ENCODE measurements at places on chromosomes 11 and 22.

DNA sequence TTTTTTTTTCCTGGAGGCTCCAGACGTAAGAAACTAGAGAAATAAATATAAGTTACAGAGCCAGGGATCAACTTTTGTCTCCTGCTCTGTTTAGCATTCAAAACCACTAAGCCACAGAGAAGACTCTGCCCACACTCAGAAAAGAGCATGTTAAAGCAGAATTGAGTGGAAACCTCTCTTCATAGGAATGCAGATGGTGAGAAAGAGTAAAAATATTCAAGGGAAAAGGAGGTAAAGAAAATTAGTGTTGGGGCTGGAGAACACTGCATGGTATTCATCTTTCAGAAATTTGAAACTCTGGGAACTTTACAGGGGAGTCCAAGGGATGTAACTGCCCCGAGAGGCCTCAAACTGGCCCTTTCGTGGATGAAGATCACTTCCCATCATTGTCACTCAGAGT, 65.1 kb downstream of the CLMP start:
- no peak for DNase-seq

DNA sequence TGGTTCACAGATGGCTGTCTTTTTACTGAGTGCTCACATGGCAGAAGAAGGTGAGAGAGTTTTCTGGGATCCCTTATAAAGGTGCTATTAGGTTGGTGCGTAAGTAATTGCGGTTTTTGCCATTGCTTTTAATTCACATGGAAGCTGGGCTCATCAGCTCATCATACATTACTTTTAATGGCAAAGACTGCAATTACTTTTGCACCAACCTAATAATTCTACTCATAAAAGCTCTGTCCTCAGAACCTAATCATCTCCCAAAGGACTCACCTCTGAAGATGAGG, 23.0 kb downstream of the RCN1 start:
- DNase-seq: no peak

DNA sequence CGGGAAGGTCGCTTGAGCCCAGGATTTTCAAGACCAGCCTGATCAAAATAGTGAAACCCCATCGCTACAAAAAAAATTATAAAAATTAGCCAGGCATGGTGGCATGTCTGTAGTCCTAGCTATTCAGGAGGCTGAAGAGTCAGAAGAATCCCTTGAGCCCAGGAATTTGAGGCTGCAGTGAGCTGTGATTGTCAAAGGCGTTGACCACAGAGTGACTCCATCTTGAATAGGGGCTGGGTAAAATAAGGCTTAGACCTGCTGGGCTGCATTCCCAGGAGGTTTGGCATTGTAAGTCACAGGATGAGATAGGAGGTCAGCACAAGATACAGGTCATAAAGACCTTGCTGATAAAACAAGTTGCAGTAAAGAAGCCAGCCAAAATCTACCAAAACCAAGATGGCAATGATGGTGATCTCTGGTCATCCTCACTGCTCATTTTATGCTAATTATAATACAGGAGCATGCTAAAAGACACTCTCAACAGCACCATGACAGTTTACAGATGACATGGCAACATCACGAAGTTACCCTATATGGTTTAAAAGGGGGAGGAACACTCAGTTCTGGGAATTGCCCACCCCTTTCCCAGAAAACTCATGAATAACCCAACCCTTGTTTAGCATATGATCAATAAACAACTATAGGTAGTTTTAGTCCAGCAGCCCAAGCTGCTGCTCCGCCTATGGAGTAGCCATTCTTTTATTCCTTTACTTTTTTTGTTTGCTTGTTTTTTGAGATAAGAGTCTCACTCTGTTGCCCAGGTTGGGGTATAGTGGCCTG, 2.8 kb upstream of the RDX start:
- no peak for DNase-seq

DNA sequence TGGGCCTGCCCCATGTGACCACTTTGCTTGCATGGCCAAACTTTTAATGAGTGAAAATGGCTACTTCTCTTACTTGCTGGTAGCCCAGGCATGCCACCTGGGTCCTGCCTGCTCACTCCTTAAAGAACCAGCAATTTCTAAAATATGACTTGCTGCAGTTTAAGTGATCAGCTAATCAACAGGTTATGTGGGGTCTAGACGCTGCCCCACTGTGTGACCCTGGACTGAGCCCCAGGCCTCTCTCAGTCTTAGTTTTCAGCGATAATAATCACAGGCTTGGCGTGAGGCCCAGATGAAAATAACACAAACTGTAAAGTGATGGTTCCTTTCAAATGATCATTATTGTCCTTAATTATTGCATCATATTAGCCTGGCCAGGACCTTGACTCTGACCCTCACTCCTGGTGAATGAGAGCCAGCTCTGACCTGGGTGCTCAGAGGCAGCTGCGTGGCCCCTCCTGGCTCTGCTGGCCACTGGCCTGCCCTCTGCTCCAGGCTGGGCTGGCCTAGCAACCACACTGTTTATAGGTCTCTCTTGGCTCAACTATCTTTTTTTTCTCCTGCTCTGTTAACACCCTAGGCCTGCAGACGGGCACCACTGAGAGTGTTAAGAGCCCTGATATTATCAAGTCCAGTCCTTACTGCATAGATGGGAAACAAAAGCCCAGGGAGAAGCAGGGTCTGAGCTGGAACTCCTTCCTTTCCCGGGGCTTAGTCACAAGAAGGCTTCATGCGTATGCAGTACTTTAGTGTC, 89.7 kb downstream of the RRM1 start:
- peak; percentile 80 for DNase-seq

DNA sequence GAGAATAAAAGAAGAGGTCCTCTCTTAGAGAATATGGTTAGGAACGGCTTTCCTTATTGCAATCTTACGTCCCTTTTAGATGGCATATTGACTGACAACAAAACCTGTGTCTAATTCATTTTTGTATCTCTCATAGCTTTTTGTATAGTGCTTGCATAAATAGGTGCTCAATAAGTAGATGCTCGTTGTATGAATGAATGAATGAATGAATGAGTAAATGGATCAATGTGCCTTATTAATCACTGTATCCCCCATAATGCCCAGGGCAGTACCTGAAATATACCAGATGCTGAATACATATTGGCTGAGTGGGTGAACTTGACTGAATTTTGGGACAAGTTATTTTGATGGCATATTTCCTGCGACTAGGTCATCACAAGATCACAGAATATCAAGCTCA, 97.9 kb downstream of the SERGEF start:
- DNase-seq: no peak

DNA sequence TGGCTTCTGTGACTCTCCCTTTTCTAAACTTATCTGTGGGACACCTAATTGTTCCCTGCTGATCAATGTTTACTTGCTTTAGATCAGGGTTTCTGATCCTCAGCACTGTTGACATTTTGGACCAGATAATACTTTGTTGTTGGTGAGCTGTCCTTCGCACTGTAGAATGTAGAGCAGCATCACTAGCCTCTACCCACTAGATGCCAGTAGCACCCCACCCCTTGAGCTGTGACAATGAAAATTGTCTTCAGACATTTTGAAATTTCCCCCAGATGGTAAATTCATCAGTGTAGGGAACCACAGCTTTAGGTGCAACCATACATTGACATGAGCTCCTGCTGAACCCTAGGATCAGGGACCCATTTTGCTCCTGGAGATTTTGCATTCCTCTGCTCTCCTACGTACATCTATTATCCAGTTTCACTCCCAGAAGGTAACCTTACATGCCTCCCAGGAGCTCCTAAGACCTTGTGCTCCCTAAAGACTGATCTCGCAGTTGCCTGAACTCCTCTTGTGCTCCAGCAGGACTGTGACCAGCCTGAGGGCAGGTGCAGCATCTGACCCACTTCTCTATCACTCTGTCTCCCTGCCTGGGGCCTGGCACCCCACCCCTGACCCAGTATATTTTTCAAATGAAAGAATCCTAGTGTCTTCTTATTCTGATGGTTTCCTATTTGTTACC, 107.8 kb downstream of the FAR1 start:
- no peak for DNase-seq

DNA sequence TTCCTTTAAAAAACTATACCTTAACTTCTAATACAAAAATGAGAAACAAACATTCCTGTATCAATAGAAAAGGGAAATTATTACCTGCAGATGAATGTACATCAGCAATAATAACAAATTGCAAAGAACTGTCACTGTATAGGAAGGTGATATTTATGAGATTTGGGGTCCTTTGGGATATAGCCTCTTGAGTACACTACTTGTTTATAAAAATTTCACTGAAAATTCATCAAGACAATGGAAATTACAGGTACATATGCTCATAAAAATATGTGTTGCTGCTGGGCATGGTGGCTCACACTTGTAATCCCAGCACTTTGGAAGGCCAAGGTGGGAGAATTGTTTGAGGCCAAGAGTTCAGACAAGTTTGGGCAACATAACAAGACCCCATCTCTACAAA, 34.0 kb upstream of the OR5P2 start:
- DNase-seq: no peak

DNA sequence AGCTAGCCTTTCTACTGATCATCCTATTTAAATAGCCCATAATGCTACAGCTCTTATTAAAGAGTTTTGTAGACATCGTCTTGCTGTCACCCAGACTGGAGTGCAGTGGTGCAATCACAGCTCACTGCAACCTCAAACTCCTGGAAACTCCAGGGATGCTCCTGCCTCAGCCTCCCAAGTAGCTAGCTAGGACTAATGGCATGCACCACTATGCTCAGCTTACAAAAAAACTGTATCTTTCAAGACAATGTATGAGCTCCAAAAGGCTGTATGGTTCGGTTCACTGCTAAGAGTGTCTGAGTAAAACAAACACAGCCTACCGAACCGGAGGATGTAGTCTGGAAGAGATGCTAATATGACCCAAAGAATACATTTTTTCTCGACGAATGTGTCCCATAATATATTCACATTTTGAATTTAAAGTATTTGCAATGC, 2.6 kb downstream of the TAF1D start:
- no peak for DNase-seq

- no peak for DNase-seq
Observed at GRCh38 chr11:11243590-11244469, 109.2 kb downstream of the CSNK2A3 start.

DNA sequence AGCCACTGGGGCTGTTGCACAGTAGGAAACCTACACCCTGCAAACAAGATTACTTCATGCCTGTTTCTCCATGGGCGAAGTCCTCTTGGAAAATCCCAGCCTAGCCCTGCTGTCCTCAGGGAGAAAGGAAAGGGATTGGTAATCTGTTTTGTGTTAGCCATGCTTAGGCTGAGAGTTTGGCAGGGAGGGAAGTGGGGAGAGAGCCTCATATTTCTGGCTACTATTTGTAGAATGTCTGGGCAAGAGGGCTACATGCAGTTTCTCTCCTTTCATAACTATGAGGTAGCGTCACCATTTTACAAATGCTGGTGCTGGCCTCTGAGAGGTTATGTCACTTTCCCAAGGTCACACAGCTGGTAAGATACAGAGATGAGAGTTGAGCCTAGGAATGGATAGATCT, 737 bp upstream of the MFRP start:
- DNase-seq: no peak

DNA sequence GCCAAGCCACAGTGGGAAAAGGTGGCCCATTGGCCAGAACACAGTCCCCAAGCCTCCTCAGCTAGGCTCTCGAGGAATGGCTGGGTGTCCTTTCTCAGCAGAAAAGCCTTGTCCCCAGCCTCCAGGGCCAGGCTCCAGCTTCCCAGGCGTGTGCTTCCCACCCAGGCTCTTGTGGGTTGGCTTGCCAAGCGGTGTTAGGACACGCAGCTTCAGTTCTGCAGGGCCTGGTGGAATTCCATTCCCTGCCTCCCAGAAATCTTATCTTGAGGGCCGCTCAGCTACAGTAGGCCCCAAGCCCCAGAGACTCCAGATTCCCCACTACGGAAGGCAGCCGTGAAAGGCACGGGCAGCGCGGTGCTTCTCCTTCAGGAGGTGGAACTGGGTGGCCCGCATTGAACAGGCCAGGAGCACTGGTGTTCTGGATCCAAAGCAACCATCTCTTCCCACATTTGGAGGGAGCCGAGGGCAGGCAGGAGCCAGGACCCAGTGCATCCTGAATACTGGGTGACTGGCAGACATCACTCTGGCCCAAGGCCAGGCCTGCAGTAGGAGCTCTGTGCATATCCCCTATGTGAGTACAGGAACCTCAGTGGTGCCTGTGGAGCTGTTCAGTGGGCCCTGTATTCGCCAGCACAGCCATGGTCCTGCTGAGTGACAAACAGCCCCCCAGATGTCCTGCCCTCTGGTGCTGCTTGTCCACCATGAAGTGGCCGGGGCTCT, 16.7 kb upstream of the KCNQ1OT1 start:
- no peak for DNase-seq

All from left lobe of liver (tissue), 2 donors.